ENCODE measurements at places on chromosomes 6 and 20.

GRCh38 chr6:41088451-41088850 is 15.7 kb downstream of the NFYA start:
- DNase-seq, result no peak

DNA sequence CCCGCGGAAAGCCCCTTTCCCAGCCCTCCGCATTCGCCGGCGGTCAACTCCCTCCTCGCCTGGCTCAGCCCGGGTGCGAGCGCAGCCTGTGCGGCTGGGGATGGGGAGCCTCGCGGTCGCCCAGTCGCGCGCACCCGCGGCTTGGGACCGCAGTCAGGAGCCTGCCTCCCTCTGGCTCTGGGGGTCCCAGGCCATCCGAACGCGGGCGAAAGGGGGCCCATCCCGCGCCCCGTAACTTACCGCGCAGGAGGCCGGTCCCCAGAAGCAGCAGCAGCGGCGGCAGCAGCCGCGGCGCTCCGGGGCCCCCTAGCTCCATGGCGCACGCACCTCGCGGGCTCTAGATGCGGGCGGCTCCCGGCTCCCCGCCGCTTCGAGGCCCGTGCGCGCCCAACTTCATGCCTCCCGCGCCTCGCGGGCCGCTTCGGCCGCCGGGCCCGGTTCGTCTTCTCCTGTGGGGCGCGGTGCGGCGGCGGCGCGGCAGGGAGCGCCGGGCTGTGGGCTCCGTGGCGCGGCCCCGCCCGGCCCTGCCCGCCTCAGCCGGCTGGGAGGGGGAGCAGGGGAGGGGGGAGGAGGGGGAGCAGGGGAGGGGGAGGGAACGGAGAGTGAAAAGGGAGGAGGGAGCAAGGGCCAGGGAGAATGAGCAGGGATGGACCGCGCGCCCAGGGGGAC is at the start of gene CHRNA4:
CHRNA4 (minus strand) TSS at position 500 of the 669 bp plus-strand sequence; CDS start at position 316, 184 bp downstream.
- no peak for DNase-seq

DNA sequence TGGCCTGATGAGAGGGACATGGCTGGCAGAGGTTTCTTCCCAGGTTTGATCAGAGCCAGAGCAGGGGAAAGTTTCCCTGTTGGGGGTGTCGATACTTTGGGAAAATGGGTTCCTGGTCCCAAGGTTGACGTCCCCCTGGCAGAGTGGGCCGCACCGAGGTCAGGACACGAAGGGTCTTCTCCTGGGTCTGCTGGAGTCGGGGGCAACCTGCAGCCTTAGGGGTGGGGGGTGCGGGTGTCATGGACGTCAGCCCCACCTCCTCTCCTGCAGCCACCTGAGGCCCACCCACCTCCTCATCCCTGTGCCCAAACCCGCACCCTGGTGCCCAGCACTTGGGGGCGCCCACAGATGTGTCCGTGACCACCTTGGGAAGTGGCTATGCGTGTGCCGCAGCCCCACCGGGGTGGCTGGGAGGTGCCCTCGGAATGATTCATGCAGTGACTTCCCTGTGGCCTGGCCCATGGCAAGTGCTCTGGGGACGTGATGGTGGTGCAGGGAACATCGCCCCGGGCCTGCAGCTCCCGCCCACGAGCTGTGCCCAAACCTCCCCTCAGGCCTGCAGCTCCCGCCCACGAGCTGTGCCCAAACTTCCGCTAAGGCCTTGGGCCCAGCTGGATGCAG is 64.9 kb downstream of the YTHDF1 start:
- DNase-seq, result no peak

DNA sequence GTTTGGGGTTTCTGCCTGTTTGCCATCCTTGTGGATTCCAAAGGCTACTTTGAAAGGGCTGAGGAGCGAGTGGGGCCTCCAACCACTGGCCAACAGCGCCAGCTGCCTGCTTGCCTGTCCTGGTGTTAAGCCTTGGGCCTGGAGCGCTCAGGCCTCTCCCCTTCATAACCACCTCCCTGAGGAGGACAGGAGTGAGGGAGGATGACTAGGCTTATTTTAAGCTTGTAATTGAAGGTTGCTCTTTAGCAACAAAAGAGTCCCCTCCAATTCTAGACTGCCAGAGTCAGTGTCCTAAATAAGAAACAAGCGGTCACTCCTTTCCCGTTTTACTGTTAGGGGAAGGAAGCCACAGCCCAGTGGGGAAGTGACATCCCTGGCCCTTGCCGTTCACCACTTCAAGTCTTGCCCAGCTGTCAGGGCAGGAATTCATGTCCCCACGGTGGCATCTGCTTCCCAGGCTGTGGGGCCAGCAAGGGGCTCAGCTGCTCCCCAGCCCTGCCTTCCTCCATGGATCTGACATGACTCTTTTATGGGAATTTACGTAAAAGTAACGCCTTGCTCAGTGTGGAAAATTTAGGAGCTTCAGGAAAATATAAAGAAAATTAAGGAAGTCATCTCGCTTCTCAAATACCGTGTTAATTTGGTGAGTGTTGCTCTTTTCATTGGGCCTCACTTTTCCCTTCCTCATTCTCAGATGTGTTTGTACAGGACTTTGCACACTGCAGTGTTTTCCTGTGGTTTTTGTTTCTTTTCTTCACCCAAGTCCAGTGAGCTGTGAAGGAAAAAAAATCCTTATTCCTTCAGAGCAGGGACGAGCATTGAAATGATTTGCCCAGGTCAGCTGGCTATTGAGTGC is 57.8 kb downstream of the SSR1 start:
- DNase-seq, result no peak

- peak; percentile 1 for DNase-seq
Measured at GRCh38 chr6:25788305-25788922, 33.9 kb downstream of the SLC17A4 start.

DNA sequence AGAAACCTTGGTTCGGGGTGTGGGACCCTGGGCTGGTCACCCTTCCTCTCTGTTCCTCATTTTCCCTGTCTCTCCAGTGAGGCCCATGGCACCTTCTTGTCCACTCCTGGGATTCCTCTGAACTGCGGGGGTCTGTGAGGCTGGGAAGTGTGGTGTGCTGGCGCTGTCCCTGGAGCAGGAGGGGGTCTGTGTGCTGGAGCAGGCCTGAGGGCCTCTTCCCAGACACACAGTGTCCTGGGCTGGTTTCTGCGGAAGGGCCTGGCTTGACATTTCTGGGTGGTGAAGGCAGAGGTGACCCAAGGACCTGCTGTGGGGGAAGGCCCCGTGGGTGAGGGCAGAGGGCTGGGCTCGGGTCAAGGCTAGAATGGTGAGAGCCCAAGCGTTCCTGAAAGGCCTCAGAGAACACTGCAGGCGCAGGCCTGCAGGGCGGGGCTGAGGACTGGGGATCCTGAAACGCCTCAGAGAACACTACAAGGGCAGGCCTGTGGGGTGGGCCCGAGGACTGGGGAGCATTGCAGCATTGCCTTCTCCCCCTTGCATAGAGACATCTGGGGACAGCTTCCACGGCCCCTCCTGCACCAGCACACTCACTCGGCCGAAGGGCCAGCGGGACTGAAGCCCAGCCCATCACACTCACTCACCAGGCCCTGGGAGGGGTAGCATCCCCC is 10.6 kb upstream of the BAK1 start:
- no peak for DNase-seq

- no peak for DNase-seq
Measured at GRCh38 chr20:38221119-38221589, 39.4 kb downstream of the KIAA1755 start.

- no peak for DNase-seq
Measured at GRCh38 chr6:137799950-137800568, 67.0 kb upstream of the TNFAIP3 start.

DNA sequence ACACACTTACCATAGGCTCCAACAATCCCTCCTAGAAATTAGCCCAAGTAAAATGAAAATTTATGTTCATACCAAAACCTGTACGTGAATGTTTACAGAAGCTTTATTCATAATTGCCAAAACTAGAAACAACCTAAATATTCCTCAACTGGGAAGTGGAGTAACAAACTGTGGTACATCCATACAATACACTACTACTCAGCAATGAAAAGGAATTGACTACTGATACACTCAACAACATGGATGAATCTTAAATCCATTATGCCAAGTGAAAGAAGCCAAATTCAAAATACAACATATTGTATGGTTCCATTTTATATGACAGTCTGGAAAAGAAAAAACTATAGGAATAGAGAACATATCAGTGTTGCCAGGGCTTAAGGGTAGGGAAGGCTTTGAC is 19.7 kb upstream of the MMP24 start:
- no peak for DNase-seq

- DNase-seq, result no peak
Measured at GRCh38 chr6:163671355-163671754, 256.8 kb downstream of the QKI start.

- DNase-seq, result no peak
Measured at GRCh38 chr6:105815661-105816555, 270.2 kb upstream of the PRDM1 start.

DNA sequence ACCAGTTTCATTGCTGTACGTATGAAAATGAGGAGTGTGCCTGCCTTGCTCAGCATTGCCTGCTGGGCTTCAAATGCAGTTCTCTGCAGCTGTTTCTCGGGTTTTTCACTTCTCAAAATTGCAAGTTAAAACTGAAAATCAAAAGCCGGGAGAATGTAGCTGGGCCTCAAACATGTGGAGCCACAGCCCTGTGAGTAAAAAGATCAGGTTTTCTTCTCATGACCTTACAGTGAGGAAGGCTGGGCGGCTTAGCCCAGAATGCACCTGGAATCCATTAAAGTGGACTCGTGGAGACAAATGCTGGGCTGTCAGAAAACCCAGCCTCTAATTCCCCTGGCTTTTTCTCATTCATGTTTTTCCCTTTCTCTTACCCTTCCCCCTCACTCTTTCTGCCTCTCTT is 34.4 kb downstream of the DSE start:
- no peak for DNase-seq

- DNase-seq, result no peak
Measured at GRCh38 chr20:46195264-46196036, 77.3 kb downstream of the CD40 start.

GRCh38 chr6:150373260-150373701 is 4.5 kb downstream of the IYD start:
- DNase-seq, result peak; percentile 56

- no peak for DNase-seq
Measured at GRCh38 chr6:47258724-47259347, 50.9 kb downstream of the TNFRSF21 start.

GRCh38 chr20:62142252-62143080 is 728 bp downstream of the PSMA7 start:
- no peak for DNase-seq

DNA sequence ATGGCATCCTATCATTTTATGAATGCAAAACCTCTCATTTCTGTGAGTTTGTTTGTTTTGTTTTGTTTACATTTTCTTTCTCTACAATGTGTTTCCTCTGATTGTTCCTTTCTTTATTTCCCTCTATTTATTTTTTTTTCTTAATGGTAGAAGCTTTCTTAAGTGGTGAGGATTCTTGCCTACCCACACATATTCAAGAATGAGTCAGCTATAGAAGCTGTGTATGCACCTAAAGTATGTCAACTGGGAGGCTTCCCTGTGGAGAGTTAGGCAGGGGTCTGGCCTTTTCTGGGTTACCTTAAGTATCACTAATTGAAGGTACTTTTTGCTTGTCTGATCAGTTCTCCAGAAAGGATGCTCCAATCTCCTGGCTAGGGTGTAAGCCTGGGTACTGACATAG is 354.0 kb downstream of the ESR1 start:
- no peak for DNase-seq
